ENCODE measurements at places on chromosomes 3 and 15. TPM values are rescaled to one million over a fixed set of nuclear protein-coding genes. Genes with fewer than 3 reads are reported as not detected.

Gene FBXL22
- total RNA-seq = 1.3 TPM

Gene MNS1
- 0.43 TPM for total RNA-seq

Gene CCR9
- total RNA-seq = not detected

Gene FOXB1
- not detected for total RNA-seq

Gene POPDC2
- total RNA-seq = 1.3 TPM

Gene ANP32A
- total RNA-seq = 38.0 TPM

Gene COX5A
- 33.7 TPM for total RNA-seq

Gene SLC6A20
- total RNA-seq = not detected

Gene PATL2
- 0.97 TPM for total RNA-seq

Gene ZDHHC23
- 0.32 TPM for total RNA-seq

Gene DPPA4
- not detected for total RNA-seq

Gene PRR20G
- total RNA-seq = not detected

Gene RPP25
- total RNA-seq = 11.0 TPM

Gene DUOXA2
- total RNA-seq = not detected

Gene TTC23
- total RNA-seq = 20.9 TPM

Gene PLAAT1
- not detected for total RNA-seq

Gene GOLGA8S
- total RNA-seq = under 0.01 TPM

DNA sequence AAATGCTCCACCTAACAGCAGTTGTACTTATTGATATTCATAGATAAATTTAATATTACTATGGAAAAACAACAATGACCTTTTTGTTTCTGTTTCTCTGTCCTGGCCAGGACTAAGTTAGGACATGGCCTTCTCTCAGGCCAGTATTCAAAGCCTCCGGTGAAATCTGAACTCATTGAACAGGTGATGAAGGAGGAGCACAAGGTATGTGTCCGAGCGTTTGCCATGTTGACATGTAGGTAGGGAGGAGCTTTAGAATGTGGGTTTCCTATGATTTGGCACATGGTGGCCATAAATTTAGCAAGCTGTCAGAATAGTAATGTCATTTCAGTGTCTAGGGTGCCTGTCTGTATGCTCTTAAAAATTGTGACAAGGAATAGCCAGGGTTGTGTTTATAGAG, 77.7 kb downstream of the USP13 start:
- DNase-seq = no peak

- no peak for DNase-seq
Measured at GRCh38 chr3:176714034-176714433, 483.2 kb downstream of the TBL1XR1 start.

DNA sequence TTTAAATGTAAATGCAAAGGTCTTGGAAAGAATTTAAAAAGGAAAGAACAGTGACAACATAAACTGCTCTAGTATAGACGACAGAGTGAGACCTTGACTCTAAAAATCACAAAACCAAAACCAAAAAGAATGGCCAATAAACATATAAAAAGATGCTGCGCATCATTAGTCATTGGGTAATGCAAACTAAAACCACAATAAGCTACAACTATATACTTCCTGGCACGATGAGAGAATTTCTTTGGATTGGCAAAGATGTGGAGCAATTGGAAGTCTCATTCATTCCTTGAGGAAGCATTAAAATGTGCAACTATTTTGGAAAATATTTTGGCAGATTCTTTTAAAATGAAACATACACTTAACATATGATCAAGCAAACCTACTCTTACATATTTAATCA, 98.7 kb upstream of the ZPLD1 start:
- DNase-seq = no peak

GRCh38 chr15:83270176-83270575, 14.3 kb downstream of the BNC1 start:
- no peak for DNase-seq

DNA sequence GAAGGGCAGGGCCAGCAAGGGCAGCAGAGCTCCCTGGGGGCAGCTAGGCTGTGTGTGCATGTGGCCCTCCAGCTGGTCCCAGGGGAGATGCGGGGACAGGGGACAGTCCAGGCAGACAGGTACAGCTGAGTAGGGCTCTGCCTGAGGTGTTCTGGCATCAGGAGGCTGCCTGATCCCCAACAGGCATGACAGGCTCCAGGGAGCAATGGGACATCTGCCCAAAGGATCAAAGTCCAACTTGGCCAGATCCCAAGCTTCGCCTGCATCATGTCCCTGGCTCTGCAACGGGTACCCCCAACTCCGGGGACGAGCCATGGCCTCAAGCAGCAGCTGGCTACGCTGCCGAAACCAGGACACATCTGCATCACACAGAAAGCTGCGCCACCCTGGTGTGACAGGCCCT, 21.8 kb downstream of the ATRIP start:
- DNase-seq = no peak

GRCh38 chr3:81380234-81380633, 381.2 kb downstream of the GBE1 start:
- DNase-seq = no peak

GRCh38 chr15:67181221-67181639, 73.2 kb downstream of the AAGAB start:
- DNase-seq = no peak

- peak; percentile 99 for DNase-seq
Measured at GRCh38 chr3:32143849-32144757, 37.7 kb downstream of the GPD1L start.

DNA sequence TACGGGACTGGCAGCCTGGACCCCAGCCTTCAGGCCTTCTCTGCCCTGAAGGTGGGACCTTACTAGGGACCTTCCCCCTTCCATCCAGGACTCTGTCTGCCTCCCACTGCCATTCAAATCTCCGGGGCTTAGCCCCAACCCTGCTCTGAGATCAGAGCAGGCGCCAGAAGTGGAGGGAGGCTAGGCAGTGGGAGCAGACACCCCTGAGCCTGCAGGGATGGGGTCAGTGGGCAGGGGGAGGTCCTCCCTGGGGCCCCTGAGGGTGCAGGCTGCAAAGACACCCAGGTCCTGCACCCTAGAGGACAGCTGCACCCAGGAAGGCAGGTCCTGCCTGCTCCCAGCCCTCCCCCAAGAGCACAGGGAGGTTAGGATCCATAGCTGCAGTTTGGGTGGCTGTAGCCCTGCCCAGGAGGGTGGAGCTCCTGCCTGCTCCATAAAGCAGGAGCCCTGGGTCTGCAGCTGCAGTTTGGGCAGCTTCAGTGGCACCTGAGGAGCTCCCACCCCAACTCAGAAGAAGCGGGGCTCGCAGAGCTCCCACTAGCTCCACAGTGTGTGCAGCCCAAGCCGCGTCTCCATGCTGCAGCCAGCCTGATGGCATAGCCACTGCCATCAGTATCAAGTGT, 8.1 kb upstream of the POC1A start:
- DNase-seq = no peak

- DNase-seq = peak; percentile 64
Measured at GRCh38 chr3:183122257-183122932, 23.1 kb upstream of the MCCC1 start.

DNA sequence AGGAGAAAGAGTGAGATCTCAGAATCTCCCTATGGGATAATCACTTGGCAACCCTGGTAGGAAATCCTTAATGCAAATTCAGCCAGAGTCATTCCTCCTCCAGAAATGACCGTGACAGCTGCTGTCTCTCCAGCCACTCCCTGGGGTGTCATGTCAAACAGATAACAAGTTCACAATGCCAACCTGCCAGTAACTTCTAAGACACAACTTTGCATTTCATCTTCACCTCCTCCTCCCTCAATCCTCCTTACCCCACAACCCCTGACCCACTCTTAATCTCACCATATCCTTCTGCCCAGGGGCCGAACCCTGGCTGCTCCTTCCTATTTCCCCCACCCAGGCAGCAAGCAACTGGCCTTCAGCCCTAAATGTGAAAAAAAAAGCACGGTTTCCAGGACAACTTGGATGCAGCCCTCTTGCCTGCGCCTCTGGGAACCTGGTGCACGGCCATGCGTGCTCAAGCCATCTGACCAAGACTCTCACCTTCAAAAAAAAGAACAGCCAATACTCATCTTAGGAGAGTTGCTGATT, 166.0 kb downstream of the NTRK3 start:
- no peak for DNase-seq

- peak; percentile 69 for DNase-seq
Measured at GRCh38 chr15:58070801-58071418, 5.4 kb upstream of the ALDH1A2 start.

DNA sequence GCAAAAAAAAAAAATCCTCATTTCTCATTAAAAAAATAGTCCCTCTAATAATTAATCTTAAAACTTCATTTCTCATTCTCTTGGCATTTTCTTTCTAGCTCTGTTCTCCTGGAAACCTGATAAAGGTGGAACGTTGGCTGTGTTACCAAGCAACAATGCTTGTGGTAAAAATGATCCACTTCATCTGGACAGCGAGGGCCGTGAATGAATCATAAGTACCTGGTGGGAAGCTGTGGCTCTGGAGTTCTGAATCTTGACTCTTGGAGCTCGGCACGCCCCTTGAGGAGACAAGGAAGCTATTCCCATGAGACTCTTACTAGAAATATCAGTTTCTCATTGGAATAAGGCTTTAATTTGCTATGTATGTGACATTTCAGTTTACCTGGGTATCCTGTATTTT, 32.5 kb downstream of the BCL2L10 start:
- DNase-seq = no peak

GRCh38 chr3:48013288-48013980, 2.8 kb downstream of the MAP4 start:
- peak; percentile 94 for DNase-seq

Measured in fibroblast of villous mesenchyme (primary cell).